ENCODE measurements at places on chromosomes 2 and 18. TPM values are rescaled to one million over a fixed set of nuclear protein-coding genes. Genes with fewer than 3 reads are reported as not detected.
A peak's percentile ranks its signal among the peaks of the same experiment; 100 is the strongest.

GRCh38 chr2:174977364-174977763, 27.8 kb downstream of the CHN1 start:
- H3K4me1 ChIP-seq: peaks cover under 1% of the 10 kb centered on the region
- no peak overlapping the region for H3K27ac ChIP-seq
- H3K36me3 ChIP-seq: no peaks in the 10 kb centered on the region
- no peak overlapping the region for H3K4me3 ChIP-seq
- no peak for DNase-seq
- peaks cover 5% of the 10 kb centered on the region for H3K27me3 ChIP-seq

- H3K4me3 ChIP-seq: no peak overlapping the region
- peaks cover 2% of the 10 kb centered on the region for H3K27me3 ChIP-seq
- peaks cover 17% of the 10 kb centered on the region for H3K36me3 ChIP-seq
- peak overlapping the region; percentile 8 for H3K27ac ChIP-seq
These were observed 10.9 kb downstream of the WIPF1 start for GRCh38 chr2:174586418-174587295.

The DYNAP gene
- not detected for total RNA-seq

DNA sequence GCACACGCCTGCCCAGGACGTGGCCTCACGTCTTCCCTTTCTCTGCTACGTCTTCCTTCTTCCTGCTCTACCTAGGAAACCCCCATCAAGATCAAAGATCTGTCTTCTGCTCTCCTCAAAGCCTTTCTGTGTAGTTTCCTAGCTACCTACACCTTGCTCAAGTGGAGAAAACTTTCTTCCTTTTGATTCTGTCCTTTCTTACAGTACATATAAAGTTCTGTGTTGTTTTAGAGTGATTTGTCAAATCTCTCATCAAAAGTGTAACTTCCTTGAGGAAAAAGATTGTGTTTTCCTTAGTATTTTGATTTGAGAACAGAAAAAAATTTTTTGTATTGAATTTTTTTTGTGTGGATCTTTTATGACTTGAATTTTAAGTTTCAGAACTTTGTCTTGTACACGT, 17.8 kb downstream of the SETBP1 start:
- DNase-seq: no peak
- peaks cover 8% of the 10 kb centered on the region for H3K27me3 ChIP-seq

The ACSL3 gene
- total RNA-seq: 163 TPM

GRCh38 chr2:175366815-175367214, 185.3 kb upstream of the ATP5MC3 start:
- H3K36me3 ChIP-seq: no peaks in the 10 kb centered on the region
- DNase-seq: peak; percentile 60
- H3K27me3 ChIP-seq: no peaks in the 10 kb centered on the region
- no peak overlapping the region for H3K4me3 ChIP-seq
- no peak overlapping the region for H3K27ac ChIP-seq

DNA sequence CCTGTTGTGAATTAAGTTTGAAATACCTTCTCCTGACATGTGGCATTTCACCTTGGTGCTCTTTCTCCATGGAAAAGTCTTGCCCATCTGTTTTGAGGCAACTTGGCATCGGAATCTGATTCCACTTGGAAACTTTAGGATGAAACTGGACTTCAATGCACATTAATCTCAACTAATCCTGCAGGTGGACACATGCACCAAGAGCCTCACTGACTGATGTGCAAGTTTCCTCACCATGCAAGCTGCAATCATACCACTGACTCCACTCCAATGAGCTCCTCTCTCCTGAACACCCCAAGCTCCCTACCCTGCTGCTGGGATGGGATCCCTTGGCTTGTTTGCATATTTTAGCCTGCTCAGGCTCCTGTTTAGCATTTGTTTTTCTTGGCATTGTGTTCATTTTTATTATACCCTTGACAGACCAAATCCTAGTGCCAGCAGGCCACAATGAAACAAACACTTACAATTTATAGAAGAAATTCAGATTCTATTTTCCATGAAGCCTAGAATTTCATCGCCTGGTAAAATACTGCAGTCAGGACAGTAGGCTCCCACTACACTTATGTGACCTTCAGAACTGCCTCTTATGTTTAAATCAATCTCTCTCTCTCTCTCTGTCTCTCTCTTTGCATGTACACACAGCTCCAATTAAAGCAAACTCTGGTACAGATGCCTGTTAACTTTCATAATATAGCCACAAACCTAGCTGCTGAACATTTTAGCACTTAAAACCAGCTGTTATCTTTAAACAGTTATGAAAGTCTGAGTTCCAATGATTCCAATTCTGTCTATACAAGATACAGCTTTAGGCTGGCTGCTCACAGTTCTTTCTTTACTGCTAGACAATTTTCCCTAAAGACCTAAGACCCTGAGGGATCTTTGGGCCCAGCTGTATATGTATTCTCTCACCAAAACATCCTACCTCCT, 141.5 kb downstream of the OSR1 start:
- no peaks in the 10 kb centered on the region for H3K27me3 ChIP-seq
- H3K4me3 ChIP-seq: no peak overlapping the region
- no peak for DNase-seq
- H3K36me3 ChIP-seq: no peaks in the 10 kb centered on the region

GRCh38 chr18:37536656-37537055, 28.9 kb downstream of the CELF4 start:
- no peak for DNase-seq
- H3K36me3 ChIP-seq: no peaks in the 10 kb centered on the region
- no peak overlapping the region for H3K4me3 ChIP-seq
- H3K27ac ChIP-seq: no peak overlapping the region

The DSC3 gene
- total RNA-seq: 0.87 TPM

- no peak for DNase-seq
- H3K4me3 ChIP-seq: no peak overlapping the region
- no peaks in the 10 kb centered on the region for H3K4me1 ChIP-seq
- no peak overlapping the region for H3K27ac ChIP-seq
- peaks cover 24% of the 10 kb centered on the region for H3K36me3 ChIP-seq
These were observed 85.3 kb downstream of the C2orf74 start for GRCh38 chr2:61247204-61247812.

DNA sequence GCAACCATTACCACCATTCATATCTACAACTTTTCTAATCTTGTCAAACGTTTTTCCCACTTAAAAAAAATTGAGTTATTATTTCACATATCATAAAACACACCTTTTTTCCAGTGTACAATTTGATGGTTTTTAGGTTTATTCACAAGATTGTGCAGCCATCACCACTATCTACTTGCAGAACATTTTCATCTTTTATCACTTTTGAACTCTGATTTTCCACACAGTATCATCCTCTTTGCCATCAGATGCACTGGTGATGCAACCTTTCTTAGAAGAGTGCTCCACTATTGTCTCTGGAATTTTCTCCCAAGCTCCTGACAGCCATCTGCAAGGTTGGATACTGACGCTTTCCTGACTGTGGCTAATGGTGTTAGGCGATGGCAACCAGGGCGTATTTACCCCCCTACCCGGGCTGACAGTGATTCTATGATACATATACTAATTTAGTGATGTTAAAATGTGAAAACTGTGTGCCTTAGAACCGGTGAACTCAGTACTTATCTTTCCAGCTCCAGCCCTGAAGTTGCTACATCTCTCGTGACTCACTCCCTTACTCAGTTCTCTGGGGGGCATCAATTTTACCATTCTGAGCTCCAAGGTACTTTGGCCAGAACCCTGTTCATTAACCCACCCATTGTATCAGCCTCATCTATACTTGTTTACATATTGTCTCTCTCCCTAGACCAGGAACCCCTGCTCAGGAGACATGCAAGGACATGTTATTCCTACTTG, 105.4 kb upstream of the SPRED2 start:
- H3K27me3 ChIP-seq: no peaks in the 10 kb centered on the region
- no peaks in the 10 kb centered on the region for H3K4me1 ChIP-seq
- no peak for DNase-seq
- H3K4me3 ChIP-seq: no peak overlapping the region
- H3K36me3 ChIP-seq: no peaks in the 10 kb centered on the region

The HRH4 gene
- not detected for total RNA-seq

DNA sequence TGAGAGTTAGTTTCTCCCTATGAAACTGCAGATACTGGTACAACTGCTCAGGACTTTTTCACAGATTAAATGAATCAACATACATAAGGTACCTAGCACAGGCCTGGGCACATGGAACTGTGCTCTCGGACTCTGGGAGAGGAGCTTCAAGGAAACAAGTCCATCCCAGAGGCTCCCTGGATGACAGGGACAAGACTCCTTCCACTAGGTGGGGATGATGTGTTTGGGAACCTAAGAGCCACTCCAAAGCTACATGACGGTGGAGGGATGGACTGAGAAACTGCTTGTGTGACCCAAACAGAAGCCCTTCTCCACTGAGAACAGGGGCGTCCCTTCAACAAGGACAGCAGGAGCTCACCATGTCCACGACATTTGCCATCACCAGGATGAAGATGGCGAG, 37.1 kb downstream of the CENPO start:
- H3K36me3 ChIP-seq: peaks cover 31% of the 10 kb centered on the region
- no peak overlapping the region for H3K27ac ChIP-seq
- no peak for DNase-seq
- peaks cover 19% of the 10 kb centered on the region for H3K27me3 ChIP-seq
- H3K4me1 ChIP-seq: peaks cover 24% of the 10 kb centered on the region
- H3K4me3 ChIP-seq: no peak overlapping the region

The SRD5A2 gene
- 0.64 TPM for total RNA-seq

- peaks cover 6% of the 10 kb centered on the region for H3K27me3 ChIP-seq
- DNase-seq: no peak
- H3K4me1 ChIP-seq: peaks cover 53% of the 10 kb centered on the region
These were observed 6.5 kb upstream of the MTERF4 start for GRCh38 chr2:241108271-241109209.

GRCh38 chr2:206832873-206833272, 67.5 kb downstream of the FASTKD2 start:
- H3K4me3 ChIP-seq: no peak overlapping the region
- peaks cover 5% of the 10 kb centered on the region for H3K4me1 ChIP-seq
- H3K27ac ChIP-seq: no peak overlapping the region
- DNase-seq: no peak

DNA sequence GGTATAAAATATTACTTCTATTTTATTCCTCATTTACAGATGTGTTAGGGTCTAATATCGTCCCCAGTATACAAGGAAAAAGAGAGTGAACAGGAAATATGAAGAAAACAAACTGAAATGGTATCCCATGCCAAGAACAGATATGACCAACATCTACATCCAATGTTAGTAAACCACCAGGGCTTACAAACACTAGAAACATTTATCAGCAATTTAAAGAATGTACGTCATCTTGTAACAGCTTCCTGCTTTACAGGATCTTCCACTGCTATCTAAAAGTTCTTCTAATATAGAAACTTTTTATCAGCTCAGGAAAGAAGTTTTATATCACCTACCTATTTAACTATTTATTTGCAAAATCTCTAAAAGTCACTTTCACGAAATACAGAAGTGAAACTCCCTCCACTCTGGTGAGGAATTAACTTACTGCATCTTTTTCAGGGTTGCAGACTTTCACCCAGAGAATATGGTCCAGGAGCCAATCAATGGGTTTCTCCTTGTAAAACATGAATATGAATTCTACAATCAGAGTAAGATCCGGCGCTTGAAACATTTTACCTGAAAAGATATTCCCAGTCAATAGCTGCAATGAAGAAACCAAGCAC, 35.2 kb downstream of the UNC50 start:
- no peaks in the 10 kb centered on the region for H3K36me3 ChIP-seq
- no peak overlapping the region for H3K4me3 ChIP-seq
- H3K27ac ChIP-seq: no peak overlapping the region
- peaks cover 2% of the 10 kb centered on the region for H3K27me3 ChIP-seq
- DNase-seq: no peak

- no peak overlapping the region for H3K4me3 ChIP-seq
- DNase-seq: no peak
- no peak overlapping the region for H3K27ac ChIP-seq
- H3K27me3 ChIP-seq: peaks cover 22% of the 10 kb centered on the region
These were observed 28.5 kb upstream of the TMBIM1 start for GRCh38 chr2:218320704-218321336.

DNA sequence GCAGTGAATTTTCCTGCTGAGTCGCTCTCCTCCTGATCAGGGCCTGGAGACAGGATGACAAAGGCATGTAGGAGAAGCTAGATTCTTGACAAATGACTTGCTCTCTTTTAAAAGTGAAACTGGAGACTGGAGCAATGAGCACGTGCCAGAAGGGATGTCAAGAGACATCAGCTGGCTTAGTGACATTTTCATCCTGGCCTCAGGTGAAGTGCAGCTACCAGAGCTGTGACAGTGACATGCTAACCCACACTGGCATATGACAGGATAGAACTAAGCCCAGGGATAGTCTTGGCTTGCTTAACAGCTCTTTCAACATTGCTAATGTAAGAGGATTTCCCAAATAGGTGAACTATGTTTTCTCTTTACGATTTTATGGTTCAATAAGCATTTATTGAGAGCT, 757.5 kb upstream of the DDX18 start:
- H3K36me3 ChIP-seq: no peaks in the 10 kb centered on the region
- no peak overlapping the region for H3K27ac ChIP-seq
- peaks cover 3% of the 10 kb centered on the region for H3K27me3 ChIP-seq
- no peak for DNase-seq
- no peak overlapping the region for H3K4me3 ChIP-seq
- no peaks in the 10 kb centered on the region for H3K4me1 ChIP-seq

- H3K27ac ChIP-seq: peak overlapping the region; percentile 22
- H3K36me3 ChIP-seq: peaks cover 5% of the 10 kb centered on the region
- H3K4me1 ChIP-seq: peaks cover 11% of the 10 kb centered on the region
- no peak overlapping the region for H3K4me3 ChIP-seq
These were observed 44.2 kb upstream of the VPS54 start for GRCh38 chr2:64063454-64063853.

DNA sequence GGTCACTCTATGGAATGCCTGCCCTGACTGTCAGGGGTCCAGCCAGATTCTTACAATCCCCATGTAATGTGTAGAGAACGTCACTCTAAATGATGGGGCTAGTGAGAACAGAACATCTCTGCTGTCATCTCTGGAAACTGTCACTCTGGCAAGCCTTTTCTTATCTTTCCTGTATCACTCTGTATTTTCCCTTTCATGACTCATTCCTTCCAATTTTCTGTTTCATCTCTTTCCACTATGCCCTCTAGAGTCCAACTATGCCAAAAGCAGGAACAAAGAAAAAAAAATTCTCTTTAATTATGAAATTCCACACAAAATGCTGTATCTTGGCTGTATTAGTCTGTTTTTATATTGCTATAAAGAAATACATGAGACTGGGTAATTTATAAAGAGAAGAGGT, 608.8 kb downstream of the ADCYAP1 start:
- no peak overlapping the region for H3K4me3 ChIP-seq
- no peak for DNase-seq
- H3K27me3 ChIP-seq: no peaks in the 10 kb centered on the region
- no peaks in the 10 kb centered on the region for H3K4me1 ChIP-seq
- no peaks in the 10 kb centered on the region for H3K36me3 ChIP-seq

The ZAP70 gene
- total RNA-seq: 93.4 TPM
